B cell (primary cell): ENCODE measurements at places on chromosomes 5 and 9.
A peak's percentile ranks its signal among the peaks of the same experiment; 100 is the strongest.

GRCh38 chr9:136996361-136997292 is at the start of gene CLIC3:
Gene CLIC3 (minus strand): TSS chr9:136996568. CDS start chr9:136996543, 25 bp downstream.
- peak; percentile 61 for DNase-seq

DNA sequence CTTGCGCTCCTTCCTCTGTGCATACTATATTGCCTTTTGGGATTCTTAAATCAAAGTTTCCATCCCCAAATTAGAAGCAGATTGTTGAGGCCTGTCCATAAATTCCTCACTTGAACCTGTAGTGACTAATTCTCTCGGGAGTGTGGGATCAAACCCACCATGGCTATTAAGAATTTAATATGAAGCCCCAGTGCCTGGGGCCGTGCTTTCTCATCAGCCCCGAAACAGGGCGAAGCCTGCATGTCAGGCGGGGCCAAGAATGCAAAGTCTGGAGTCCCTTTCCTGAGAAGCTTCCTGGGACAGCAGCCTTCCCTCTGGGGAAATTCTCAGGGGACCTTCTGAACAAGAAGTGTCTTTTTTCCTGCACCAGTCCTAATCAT is 29.3 kb upstream of the FAT2 start:
- no peak for DNase-seq

GRCh38 chr5:39064450-39064849 is 9.7 kb downstream of the RICTOR start:
- no peak for DNase-seq

DNA sequence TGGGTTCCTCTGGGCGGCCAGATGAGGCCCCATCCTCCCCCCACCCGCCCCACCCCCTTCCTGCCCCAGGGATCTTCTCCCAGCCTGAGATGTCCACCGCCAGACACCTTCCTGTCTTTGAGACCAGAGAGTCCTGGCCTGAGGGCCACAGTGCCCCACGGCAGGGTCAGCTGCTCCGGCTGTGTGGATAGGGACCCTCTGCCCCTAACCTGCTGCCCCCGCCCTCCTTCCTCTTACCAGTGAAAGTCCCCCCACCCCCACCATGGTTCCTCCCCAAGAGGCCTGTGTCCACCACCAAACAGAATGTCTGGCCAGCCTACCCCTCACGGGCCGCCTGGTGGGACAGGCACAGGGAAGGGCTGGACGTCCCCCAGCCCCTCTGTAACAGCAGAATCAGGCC is 43.0 kb upstream of the UBAC1 start:
- DNase-seq: no peak

GRCh38 chr9:138077898-138078540 is 200.4 kb downstream of the CACNA1B start:
- DNase-seq: no peak

DNA sequence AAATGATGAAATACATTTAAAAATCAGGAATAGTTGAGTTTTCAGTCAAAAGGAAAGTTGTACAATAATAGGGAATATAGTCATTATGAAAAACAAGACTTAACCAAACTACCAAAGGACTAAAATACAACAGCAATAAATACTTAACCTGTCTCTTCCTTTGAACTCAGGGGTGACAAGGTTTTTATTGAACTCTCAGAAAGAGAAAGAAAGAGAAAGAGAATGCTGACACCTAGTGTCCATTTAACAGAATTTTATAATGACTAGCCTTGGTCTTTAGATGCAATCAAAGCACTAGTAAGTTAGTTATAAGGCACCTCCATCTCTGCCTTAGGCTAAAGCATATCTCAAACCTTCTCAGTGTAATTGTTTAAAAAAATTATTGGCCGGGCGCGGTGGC is 47.5 kb downstream of the UIMC1 start:
- peak; percentile 55 for DNase-seq

- no peak for DNase-seq
These were observed 117.5 kb upstream of the ZNF462 start for GRCh38 chr9:106745457-106745856.

DNA sequence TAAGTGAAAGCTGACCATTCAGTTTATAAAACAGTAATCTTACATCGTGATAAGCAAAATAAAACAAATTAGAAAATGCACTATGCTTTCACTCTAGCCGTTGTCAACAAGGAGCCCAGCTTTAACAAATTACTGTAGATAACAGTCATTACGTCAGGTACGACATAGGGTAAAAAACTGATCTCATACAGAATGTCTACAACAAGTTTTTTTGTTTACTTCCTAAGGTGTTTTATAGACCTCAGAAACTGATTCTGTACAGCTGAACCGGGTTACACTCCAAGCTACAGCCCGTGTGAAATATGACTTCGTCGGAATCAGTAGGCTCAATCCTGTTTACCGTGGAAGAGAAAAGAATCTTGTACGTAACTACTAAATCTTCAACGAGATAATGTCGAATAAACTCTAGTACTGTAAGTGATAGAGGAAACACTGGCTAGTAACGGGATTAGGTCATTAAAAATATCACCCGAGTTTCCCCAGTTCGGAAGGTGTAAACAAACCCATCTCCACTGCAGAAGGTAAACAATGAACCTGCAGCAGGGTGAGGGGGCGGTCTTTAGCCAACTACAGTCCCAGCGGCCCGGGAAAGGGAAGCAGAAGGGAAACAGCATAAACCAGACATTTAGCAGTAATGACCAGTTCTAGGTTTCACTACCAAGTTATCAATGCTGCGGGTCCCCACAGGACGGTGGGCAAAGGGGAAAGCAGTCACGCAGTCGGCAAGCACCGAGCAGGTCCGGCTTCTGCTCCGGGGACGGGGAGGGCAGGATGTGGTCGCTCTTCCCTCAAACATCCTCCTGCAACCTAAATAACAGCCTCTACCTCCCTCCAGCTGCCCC is 1.1 kb downstream of the RICTOR start:
- DNase-seq: peak; percentile 70

- no peak for DNase-seq
These were observed 9.8 kb downstream of the RPP25L start for GRCh38 chr9:34601937-34602573.

DNA sequence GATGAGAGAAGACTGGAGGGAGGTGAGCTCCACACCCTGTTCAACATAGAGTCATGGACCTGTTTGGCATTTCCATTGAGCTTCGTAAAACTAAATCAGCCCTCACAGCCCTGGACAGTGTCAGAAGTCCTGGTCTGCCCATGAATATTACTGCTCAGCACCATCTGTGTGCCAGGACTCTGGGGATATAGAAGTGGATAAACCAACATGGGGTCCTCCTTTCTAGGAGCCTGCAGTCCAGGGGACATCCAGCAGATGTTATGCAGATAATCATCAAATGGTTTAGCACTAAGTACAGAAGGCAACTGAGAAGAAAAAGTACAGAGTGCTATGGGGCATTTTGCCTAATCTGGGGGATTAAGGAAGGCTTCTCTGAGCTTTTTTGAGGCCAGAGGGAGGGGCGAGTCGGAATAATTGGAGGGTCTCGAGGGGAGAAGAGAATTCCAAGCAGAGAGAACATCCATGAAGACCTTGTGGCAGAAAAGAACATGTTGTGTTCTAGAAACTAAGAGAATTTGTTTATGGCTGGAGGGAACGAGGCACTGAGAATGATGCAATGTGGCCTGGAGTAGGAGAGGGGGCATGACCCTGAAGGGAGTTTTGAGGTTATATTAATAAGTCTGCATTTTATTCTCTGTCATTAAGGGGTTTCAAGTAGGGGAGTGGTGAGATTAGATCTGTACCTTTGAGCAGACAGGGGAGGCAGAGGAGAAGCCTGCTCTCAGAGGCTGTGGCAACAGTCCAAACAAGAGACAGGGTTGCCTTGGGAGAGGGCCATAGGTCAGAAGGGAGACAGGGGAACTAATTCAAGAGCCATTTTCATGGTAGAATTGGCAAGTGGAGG is 63.5 kb upstream of the SLC2A8 start:
- DNase-seq: no peak

GRCh38 chr9:27126670-27127069 is 17.6 kb downstream of the TEK start:
- DNase-seq: no peak

DNA sequence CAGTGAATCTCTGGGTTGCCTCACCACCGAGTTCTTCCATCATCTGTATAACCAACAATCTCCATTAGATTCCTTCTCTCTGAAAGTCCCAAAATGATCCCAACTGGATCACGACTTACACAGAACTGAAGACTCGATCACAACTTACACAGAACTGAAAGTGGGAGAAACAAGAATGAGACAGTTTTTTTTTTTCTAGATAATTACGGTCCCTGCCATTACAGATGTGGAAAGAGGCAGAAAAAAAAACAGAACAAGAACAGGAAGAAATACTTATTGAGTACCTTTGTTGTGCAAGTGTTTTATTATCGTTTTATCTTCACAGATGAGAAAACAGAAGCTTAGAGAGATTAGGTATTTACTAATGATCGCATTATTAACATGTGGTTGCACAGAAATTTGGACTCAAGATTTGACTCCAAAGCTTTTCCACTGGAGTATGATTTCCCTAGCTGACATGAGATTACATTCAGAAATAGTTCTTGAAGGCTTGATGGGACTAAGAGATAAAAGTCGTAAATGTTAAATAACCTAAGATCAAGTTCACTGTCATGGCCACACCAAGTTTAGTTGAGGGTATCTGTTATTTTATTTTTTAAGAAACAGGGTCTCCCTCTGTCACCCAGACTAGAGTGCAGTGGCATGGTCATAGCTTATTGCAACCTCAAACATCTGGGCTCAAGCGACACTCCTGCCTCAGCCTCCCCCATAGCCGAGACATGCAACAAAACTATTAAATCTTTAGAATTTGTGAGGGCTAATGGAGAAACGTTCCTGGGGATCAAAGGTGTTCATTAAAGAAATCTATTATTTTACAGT is 8.9 kb downstream of the PLK2 start:
- no peak for DNase-seq

DNA sequence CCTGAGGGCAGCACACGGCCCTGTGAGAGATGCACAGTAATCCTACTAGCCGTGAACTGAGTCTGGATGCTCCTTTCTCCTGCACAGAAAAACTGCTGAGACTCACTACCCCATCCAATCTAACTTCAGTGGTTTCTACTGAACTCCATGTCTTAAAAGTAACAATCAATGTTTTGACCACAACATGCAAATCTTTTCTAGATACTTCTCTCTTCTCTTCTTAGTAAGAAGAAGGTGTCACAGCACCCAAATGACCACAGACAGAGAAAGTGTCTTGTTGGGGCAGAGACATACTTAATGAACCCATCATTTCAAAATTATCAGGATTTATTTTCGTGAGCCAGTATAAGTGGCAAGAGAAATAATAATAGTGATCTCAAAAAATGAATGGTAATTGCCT is 285.8 kb upstream of the MEF2C start:
- peak; percentile 34 for DNase-seq

GRCh38 chr9:4022435-4023067 is 277.3 kb downstream of the GLIS3 start:
- no peak for DNase-seq

DNA sequence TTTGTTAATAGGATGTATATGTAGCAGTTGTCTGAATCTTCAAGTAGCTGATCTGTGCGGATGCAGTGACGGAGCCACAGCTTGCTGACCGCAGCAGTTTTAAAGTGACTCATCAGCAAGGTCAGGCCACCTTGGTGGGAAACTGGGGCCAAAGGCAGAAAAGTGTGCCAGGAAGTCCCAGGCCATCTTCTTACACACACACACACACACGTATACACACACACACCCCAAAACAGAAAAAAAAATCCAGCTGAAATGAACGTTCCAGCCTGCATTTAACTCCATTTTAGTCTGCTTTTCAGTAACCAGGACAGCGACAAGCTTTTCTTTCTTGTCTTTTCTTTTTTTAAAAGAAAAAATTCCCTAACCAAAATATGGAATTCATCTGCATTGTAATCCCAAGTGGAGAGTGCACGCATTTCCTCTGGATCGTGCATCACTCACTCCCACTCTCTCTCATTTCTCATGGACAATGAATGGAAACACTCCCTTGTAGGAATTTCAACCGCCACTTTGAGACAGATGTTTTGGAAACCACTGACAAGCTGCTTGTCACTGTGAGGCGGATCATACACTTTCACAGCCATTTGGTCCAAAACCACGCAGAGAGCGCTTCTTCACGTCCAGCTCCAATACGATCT is 103.9 kb downstream of the LHFPL2 start:
- DNase-seq: no peak

DNA sequence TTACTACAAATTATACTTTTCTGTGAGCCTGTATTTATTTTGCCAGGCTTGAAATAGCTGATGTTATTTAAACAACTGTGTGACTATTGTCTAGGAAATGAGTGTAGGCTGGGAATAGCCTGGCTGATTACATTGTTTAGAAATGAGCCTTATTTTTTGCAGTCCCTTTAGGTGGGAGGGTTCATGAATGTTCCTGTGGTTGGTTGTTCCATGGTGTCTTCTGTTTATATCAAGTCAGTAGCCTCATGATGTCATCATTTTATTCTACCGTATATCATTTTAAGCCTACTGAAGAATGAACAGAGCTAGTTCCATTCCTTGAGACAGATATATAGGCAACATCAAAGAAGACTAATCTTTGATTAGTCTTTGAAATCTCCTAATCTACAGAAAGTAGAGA is 53.1 kb downstream of the MAP1B start:
- DNase-seq: no peak

- no peak for DNase-seq
These were observed 37.4 kb upstream of the CLPTM1L start for GRCh38 chr5:1382248-1382700.

DNA sequence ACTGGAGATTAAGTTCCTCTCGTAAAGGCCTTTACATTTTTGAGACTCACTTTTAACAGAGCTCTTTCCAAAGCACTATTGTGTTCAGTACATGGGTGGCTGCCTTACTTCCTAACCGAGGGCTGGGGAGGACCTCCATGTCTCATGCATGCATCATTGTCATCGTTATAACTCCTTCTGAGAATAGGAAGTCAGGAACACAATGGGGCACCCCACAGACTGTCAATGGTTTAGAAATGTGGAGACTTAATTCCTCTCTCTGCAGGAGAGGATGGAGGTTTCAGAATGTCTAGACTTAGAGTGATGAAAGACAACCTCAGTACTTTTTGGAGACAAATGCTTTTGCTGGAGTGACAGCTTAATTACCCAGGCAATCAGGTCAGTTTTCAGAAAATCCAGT is 83.9 kb downstream of the PRLR start:
- no peak for DNase-seq

- DNase-seq: peak; percentile 96
These were observed at the start of gene JADE2 for GRCh38 chr5:134524826-134525682. Gene JADE2 (plus strand): TSS chr5:134525670. CDS start chr5:134535858, 10,188 bp downstream.

DNA sequence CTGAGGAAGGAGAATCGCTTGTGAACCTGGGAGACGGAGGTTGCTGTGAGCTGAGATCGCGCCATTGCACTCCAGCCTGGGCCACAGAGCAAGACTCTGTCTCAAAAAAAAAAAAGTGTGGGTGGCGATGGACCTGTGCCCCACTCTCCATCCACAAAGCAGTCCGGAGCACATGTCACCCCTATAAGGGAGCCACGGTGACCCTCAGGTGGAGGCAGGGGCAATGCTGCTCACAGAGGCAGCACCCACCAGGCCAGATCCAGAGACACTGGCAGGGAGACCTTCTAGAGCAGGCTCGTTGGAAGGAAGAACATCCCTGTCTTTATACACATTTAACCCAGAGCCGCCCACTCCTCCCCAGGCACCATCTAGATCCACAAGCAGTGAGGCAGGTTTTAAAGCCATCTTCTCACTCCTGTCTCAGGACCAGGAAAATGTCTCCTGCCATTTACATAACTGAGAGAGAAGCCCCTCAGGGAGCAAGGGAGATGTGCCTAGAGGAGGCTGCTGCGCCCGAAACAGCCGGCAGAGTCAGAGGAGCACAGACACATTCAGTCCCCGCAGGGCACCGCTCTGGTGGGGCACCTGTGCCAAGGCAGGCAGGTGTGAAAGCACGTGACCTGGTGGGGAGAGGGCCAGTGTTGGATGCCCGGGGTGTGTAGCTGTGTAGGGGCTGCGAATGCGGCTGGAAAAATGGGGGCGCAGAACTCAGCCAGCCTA is 31.6 kb upstream of the ADAMTS2 start:
- no peak for DNase-seq
